ENCODE measurements at places on chromosomes 3 and 15.

DNA sequence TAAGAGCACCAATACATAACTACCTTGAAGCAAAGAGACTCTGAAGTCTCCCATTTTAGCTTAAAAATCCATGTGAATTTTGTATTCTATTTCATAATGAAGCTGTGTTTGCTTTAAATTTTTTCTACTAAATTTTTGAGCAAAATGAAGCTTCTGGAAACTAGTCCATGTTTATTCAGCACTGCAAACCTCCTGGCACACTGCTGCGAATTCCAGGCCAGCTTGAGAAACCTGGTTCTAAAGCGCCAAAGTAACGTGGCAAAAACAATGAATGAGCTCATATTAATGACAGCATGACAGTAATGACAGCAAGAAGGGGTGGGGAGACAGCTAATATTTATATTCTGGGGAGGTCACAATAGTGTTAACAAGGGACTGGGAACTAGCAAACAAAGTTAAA is 25.7 kb downstream of the CEP152 start:
- DNase-seq: no peak

DNA sequence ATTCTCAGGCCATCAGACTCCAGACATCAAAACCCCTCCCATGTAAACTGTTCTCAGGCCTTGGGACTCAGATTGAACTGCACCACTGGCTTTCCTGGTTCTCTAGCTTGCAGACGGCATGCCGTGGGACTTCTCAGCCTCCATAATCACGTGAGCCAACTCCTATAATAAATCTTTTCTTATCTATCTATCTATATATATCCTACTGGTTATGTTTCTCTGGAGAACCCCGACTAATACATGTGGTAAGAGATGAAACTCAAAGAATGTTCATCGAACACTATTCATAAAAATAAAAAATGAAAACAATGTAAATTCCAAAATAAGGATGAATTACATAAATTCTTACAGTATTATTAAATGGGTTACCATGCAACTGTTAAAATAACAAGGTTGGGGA is 84.5 kb upstream of the NTRK3 start:
- DNase-seq: no peak

- no peak for DNase-seq
Observed at GRCh38 chr3:42549131-42549530, 32.6 kb downstream of the SEC22C start.

GRCh38 chr15:77608774-77609173 is 23.9 kb downstream of the LINGO1 start:
- no peak for DNase-seq

- peak; percentile 1 for DNase-seq
Observed at GRCh38 chr15:48962662-48963523, 826 bp downstream of the SHC4 start.

GRCh38 chr3:46353647-46354410 is at the start of gene CCR2:
Gene CCR2, plus strand, starts transcription at chr3:46354111. Its CDS starts 3,417 bp downstream, at chr3:46357528.
- no peak for DNase-seq

DNA sequence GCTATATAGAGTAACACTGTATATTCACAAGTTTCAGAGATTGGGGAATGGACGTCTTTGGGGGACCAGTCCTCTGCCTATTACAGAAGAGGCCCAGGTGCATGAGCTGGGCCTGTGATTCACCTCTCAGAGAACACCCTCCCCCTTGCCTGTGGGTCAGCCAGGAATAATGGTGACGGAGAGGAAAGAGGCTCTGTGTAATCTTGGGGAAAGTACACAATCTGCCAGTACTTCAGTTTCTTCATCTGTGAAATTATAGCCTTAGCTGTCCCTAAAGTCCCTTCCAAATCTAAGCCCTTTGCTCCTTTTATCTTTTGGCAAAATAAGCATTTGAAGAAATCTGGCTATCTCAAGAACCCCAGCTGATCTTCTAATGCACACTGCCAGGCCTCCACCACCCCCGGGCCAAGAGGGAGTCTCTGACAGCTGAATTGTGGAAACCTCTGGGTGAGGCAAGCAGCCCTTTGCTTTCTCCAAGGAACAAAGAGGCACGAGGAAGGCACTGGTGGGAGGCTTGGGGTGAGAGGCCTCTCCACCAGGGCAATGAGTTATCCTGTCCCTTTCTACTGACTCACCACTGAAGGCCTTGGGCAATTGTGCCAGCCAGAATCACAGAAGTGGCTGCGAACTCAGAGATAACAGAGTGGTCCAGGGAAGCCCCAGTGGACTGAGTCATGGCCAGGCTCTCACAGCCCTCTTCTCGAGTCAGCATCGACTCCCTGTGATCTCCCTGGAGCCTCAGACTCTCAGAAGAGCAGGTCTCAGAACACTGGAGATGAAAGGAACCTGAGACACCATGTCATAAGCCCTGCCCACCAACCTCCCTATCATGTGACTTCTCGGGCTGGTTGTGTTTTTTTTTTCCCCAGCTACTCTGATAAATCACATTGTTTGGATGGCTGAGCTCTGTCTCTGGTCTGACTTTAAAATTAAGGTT is 31.8 kb downstream of the CCNL1 start:
- DNase-seq: no peak

- DNase-seq: no peak
Observed at GRCh38 chr3:60909526-60909925, 341.7 kb downstream of the FHIT start.

DNA sequence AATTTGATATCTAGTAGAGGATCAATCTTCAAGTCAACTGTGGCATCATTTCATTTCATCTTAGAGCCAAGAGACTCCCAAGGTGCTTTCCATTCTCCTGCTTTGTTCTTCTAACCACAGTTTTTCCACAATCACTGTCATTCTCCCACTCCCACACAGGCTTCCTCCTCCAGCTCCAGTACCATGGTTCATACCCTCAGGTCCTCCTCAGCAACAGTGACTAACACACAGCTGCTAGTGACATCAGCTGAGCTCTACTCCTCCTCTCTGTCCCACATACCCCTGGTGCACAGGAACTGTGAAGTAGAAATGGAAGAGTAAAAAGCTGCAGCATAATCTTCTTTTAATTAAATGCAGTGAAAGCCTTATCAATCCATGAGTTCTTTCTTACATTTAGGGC is 200.2 kb upstream of the DPH6 start:
- DNase-seq: no peak

DNA sequence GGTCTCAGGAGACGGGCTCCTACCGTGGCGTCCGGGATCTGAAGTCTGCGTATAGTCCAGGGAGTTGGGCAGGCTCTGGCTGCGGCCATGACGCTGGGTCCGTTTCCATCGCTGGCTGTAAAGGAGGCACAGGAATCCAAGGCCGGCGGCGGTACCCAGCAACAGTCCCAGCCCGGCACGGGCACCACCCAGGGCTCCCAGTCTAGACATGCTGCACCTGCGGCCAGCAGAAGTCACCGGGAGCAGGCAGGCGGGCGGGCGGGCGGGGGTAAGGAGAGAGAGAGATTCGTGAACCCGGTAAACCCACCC is 526 bp downstream of the RMDN3 start:
- no peak for DNase-seq

GRCh38 chr15:101193120-101193644 is 58.7 kb downstream of the CHSY1 start:
- no peak for DNase-seq

DNA sequence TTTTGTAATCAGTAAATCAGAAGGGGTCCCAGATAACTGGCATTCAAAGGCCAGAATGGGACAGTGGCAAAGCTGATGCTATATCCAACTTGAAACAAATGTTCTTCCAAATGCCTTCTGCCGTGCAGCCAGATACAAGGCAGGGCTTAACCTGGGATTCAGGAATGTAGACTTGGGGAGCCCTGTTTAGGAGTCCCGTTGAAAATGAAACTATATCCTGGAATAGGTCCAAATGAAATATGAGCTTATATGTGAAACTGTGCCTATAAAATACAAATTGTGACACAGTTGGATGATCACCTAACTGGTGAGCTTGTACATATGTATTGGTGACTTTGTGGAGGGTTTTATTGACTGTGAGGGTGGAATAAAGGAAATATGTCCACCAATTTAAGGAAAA is 28.7 kb downstream of the FRMD4B start:
- DNase-seq: no peak

GRCh38 chr3:55595420-55595819 is 108.3 kb upstream of the WNT5A start:
- no peak for DNase-seq

DNA sequence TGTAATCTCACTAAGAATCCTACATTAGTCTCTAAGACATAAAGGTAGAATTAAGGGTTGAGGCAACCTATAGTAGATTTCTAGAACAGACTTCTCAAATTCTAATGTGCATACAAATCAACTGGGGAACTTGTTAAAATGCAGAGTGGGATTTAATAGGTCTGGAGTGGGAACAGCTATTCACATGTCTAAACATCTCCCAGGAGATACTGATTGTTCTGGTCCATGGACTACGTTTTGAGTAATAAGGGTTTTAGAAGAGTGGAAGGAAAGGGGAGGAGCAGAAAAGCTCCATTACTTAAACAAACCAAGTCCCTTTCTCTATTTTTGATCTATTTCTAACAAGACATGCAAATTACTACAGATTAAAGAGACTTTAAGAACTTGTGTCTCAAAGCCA is 524.8 kb downstream of the TUSC7 start:
- DNase-seq: no peak

DNA sequence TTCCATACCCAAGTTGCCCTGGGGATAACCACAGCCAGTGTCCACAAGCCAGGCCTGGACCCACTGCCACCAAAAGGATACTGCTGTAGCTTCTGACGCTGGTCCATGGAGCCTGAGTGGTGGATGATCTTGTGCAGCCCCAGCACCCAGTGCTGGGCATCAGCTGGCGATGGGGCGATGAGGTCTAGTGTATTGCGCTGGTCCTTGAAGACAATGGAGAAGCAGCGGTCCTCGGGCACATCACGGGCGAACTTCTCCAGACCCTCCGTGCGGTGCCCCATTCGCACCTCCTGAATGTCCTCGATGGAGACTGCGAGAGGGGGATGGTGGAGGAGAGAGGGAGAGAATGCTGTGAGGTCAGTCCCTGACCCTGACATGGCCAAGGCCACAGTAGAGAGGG is 13.0 kb downstream of the PLCD1 start:
- DNase-seq: no peak

DNA sequence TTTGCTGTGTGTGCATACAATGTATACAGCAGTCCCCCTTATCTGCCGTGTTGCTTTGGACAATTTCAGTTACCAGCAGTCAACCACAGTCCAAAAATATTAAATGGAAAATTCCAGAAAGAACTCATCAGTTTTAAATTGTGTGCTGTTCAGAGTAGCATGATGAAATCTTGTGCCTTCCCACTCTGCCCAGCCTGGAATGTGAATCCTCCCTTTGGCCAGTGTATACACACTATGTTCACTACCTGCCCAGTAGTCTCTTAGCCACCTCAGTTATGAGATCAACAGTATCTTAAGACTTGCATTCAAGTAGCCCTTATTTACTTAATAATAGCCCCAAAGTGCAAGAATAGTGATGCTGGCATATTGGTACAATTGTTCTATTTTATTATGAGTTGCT is 133.6 kb upstream of the ABHD17C start:
- DNase-seq: no peak

DNA sequence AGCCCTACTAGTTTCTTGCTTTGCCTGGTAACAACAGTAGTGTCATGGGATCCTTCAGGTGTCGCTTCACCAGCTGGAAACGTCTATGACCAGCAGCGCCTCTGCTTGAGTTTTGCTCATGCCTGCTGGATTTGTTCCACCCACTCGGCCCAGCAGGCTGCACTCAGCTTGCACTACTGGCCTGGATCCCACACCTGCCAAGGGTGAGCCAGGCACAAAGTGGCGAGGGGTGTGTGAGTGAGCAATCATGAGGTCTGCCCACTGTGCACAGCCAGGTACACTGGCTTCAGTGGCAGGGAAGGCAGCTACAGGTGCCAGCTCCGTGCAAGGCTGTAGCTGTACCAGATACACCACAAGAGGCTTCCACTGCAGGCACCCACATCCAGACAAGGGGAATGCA is 282.8 kb downstream of the UBE2E2 start:
- DNase-seq: no peak

DNA sequence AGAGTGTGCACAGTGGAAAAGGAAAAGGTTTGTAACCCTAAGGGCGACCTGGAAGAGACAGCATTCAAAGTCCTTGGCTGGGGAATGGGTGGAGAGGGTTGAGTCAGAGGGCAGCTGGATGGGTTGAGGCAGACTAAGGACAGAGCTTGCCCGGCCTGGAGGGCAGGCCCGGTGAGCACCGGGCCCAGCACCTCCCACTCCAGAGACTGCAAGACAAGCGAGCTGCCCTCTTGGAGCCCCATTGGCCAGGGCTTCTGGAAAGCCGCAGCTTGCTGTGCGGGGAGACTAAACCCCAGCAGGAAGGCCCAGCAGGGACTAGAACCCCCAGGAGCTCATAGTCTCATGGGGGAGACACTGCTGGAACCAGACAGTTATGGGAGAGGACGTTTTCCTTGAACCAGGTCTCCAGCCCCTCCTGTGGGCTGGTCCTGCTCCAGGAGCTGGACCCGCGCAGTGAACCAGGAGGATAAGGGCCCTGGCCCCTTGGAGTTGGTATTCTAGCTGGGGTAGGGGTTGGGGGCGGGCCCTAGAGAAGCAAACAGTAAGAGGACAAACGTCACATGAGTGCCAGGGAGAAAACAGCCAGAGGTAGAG is 59.1 kb downstream of the RGMA start:
- no peak for DNase-seq

- DNase-seq: no peak
Observed at GRCh38 chr15:70829371-70830166, 24.4 kb downstream of the LARP6 start.

DNA sequence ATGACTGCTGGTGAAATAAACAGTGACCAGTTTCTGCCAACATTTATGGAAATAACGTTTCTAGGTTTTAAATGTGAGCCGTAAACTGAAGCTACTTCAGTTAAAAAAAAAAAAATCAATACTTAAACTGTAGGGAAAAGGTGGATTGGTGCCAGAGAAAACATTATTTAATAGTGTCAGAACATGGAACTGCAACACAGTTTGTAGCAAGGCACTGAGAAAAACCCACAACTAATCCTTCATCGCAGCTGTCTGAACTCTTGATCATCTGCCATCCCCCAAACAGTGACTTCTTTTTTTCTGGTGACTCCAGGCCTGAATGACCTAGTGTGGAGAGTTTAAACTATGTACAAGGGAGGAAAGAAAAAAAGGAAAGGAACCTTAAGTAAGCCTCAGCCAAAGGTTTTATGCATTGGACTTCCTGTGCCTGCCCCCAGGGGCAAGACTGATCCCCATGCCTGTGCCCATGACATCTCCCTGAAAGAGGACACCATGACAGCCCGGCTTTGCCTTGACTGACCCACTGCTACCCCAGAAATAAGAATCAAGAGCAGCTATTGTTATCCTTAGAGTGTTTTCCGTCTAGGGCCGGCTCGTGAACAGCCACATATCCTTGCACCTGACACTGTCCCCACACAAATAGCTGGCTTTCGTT is 33.1 kb downstream of the CRTAP start:
- no peak for DNase-seq

GRCh38 chr15:38647683-38648082 is 83.1 kb upstream of the RASGRP1 start:
- DNase-seq: no peak

GRCh38 chr15:96330450-96331143 is at the start of gene NR2F2:
Gene NR2F2, plus strand, starts transcription at chr15:96330700. Its CDS starts 1,406 bp downstream, at chr15:96332106.
- DNase-seq: peak; percentile 70

- no peak for DNase-seq
Observed at GRCh38 chr3:173007079-173007723, 133.8 kb downstream of the SPATA16 start.

- DNase-seq: no peak
Observed at GRCh38 chr3:178485756-178486155, 50.5 kb upstream of the KCNMB2 start.
